Stimulated activated CD4-positive, alpha-beta T cell treated with anti-CD3 and anti-CD28 coated beads, Interleukin-12 subunit alpha, Interleukin-12 subunit beta, amount 100 ng/mL, for 48 hours (primary cell): ENCODE measurements at places on chromosomes 6 and 20.

GRCh38 chr6:1856381-1856780 is 246.7 kb downstream of the FOXC1 start:
- no peak for DNase-seq

DNA sequence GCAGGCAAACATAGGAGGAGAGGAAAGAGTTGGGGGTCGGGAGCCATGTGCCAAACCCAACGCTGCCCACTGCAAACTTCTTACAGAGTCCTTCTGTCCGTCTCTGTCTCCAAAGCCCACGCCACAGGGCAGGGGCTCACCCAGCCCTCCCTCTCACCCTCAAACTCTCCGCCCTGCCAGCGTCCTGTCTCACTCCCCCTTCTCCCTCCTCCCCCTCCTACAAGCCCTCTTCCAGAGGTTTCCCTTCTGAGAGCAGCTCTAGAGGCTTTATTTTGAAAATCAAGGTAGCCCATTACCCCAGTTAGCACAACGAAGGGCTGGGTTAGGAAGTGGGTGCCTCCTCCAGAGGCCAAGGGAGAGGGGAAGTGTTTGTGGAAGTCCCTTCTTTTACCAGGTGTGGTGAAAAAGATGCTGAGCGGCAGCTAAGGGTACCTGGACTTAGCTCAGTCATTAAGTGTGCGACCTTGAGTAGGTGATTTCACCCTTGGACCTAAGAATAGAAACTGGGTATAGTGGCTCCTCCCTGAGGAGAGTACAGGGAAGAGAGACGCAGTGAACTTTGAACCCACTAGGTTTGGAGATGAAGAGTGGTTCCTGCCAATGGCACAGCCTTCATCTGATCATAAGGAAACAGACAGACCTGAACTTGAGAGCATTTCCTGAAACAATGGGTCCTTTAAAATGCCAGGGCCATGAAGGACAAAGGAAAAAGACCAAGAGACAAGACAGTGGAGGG is 123.8 kb downstream of the BANF2 start:
- no peak for DNase-seq

DNA sequence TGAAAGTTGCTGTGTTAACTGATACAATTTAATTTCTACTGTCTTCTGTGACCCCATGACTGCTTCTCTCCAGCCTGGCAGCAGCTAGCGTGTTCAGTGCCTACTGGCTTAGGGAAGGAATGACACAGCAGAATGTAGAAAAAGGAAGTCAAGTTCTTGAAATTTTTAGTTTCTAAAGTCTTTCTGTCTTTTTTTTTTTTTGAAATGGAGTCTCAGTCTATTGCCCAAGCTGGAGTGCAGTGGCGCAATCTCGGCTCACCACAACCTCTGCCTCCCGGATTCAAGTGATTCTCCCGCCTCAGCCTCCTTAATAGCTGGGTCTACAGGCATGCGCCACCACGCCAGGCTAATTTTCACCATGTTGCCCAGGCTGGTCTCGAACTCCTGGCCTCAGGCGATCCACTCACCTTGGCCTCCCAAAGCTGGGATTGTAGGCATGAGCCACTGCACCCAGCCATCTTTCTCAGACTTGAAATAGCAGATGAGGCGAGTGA is 39.3 kb downstream of the PCNA start:
- no peak for DNase-seq

GRCh38 chr6:44268095-44268628 is 2.1 kb upstream of the TMEM151B start:
- DNase-seq, result peak; percentile 69

GRCh38 chr6:157488058-157488457 is 107.1 kb downstream of the ZDHHC14 start:
- no peak for DNase-seq

DNA sequence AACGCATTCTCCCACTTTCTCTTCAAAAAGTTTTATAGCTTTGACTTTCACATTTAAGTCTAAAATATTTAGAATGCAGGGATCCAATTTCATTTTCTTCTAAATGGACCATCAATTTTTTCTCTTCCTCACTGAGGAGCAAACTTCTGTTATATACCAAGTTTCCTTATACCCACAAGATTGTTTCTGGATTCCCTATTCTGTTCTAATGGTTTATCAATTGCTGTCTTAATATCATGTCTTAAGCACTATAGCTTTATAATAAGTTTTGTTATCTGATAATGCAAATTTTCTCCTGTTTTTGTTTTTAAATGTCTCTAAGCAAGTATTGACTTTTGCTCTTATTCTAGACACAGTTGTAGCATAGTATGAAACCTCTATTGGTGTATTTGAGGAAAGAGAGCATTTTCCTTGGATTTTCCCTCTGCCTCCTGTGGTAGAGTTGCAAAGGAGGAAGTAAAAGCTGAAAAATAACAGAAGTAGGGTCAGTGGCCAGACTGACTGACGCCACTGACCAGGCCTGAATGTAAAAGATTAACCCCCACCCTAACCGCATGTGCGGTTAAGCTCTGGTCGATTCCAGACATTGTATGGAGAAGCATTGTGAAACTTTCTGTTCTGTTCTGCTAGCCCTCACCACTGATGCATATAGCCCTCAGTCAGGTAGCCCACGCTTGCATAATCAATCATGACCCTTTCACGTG is 40.3 kb downstream of the GPX5 start:
- no peak for DNase-seq

DNA sequence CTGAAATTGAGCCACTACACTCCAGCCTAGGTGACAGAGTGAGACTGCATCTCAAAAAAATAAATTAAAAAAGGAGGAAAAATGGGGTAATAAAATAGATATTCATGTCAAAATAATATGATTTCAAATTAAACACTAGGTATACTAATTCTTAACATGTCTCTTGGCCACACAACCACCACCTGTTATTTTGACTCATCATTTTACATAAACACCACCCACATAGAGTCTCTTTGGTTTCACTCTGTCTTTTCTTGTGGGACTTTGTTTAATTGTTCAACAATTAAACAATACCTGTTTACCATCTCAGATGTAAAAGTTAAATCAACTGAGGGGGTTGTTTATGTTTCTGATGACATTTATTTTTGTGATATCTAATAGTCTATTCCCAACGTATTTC is 476.8 kb upstream of the ADGRB3 start:
- DNase-seq, result no peak

DNA sequence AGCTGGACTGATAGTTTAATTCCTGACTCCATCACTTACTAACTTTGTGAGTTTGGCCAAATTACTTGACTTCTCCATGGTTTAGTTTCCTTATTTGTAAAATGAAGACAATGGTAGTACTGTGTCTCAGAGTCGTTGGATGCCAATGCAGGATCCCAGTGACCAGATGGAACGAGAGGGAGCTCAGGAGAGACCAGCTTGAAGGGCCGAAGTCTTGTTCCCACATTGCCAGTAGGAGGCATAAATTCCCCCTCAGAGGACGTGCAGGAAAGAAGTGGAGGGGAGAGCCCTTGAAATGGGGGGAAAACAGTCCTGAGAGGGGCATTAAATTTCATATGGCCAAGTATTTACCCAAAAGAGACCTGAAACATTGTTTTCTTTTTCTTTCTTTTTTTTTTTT is 2.1 kb upstream of the MUC22 start:
- no peak for DNase-seq

GRCh38 chr20:24970030-24970553 is 21.0 kb downstream of the CST7 start:
- no peak for DNase-seq

DNA sequence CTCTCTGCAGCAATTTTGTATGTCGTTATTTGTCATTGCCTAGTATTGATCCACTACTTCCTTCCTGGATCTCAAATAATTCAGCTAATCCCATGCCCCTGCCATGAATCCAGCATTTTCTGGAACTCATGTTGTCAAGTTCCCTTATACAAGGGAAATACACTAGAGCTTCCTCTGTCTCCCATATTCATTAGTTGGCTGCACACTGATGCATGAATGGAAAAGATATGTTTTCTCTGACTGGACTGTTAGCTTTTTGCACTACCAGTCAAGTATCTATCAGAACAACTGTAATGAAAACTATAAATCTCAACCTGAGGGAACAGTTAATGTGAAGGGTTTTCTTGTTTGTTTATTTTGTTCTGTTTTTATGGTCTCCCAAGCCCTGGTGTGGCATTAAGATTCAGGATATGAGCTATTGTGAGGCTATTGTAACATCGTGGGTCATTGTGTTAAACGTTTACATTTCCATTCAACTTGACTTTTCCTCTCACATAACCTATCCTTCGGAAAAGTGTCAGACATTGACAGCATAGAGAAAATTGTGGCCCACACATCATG is 102.5 kb upstream of the FAM8A1 start:
- DNase-seq, result no peak

DNA sequence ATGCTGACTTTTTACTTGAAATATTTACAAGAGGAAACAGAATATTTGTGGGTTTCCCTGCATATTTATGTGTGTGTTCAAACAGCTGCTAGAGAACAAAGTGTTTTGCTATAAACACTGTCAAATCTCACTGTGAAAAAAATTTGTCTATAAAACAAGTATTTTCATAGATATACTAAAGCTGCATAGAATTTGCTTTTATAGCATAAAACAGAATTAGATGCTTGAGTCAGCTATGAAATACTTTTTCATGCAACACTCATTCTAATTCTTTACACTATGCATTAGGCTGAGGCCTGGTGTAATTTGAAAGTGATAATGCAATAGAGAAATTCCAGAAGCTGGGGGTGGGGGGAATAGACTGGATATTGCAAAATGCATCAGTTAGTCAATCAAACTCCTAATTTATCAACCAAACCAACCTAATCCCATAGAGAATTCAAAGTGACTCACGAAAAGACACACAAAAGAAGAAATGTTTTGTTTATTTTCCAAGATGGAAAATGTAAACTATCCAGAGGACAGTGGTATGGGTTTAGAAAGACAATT is 148.2 kb downstream of the LAMA2 start:
- no peak for DNase-seq
